ENCODE measurements at places on chromosomes 7 and 10.

- no peak for DNase-seq
Measured at GRCh38 chr7:154836021-154836448, 166.9 kb downstream of the PAXIP1 start.

DNA sequence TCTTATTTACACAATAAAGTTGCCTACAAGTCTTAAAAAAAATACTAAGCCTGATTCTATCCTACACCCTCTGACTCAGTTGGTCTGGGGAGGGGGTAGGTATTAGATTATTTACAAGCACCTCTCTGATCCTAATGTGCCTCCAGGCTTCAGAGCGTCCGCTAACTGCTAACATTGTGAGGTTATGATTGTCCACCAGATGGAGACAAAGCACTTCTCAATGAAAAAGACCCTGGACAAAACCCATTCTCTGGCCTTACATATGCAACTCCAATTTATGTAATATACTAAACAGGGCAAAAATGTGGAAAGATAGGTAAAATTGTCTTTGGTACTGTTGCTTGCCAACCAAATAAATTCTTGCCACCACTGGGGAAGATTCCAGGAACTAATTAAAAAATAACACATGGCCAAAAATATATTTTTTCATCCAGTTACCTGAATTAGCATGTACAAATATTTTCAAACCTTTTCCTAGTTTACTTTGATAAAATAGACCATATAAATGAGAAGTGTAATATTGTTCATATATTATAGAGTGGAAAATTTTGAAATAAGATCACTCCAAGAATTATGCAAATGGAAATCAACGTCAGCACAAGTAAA is 92.4 kb downstream of the KIF20B start:
- no peak for DNase-seq

GRCh38 chr10:56874950-56875349 is 513.9 kb upstream of the ZWINT start:
- DNase-seq: no peak

- DNase-seq: no peak
Measured at GRCh38 chr7:16791071-16791470, 13.7 kb downstream of the AGR2 start.

GRCh38 chr10:33287112-33287511 is 47.4 kb downstream of the NRP1 start:
- no peak for DNase-seq

GRCh38 chr10:123666318-123667236 is at the start of gene GPR26:
GPR26 (plus strand) TSS chr10:123666355; CDS start chr10:123666408, 53 bp downstream.
- DNase-seq: no peak

DNA sequence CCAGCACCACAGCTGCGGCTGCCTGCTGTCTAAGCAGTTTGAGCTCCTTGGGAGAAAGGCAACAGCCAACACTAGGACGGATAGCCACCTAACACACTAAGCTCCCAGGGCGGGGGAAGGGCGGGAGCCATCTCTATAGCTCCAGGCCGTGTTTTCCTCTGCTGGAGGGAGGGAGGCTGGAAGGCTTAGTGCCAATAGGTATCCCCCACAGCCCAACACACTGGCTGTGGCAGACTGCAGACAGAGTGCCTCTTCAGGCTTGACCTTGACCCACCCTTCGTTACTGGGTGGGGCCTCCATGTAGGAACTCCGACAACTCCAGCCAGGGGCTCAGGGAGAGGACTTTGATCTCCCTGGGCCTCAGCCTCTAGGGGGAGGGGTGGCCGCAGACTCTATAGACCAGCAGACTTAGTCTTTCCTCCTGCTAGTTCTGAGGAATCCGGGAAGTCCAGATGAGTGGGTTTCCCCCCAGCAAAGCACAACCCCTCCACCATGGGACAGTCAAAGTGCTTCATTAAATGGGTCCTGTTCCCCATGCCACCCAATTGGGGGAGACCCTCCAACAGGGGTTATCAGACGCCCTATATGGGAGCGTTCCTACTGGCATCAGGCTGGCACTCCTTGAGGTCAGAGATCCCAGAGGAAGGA is 314.4 kb upstream of the MKI67 start:
- DNase-seq: no peak
